Vagina (tissue), 2 donors: ENCODE measurements at places on chromosomes 6 and 20.

GRCh38 chr20:61497029-61497627 is 245.1 kb downstream of the CDH4 start:
- DNase-seq, result no peak

- no peak for DNase-seq
These were observed 245.3 kb downstream of the TBXT start for GRCh38 chr6:165922309-165922794.

DNA sequence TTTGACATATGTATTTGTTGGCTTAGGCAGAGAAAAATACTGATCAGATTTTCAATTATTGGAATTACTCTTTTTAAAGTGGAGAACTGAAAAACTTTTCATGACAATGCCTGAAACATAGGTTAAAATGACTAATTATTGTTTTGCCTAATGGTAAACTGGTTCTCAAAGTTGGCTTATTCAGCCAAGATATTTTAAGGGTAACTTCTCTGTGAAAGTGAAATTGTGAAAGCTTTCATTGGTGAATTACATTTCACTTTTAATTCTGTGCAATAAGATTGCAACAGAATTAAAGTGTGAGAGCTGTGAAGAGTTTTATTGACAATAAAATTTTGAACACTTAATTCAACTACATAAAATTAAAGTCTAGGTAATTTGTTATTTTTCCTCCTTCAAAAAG is 24.5 kb downstream of the KIAA0408 start:
- DNase-seq, result no peak

DNA sequence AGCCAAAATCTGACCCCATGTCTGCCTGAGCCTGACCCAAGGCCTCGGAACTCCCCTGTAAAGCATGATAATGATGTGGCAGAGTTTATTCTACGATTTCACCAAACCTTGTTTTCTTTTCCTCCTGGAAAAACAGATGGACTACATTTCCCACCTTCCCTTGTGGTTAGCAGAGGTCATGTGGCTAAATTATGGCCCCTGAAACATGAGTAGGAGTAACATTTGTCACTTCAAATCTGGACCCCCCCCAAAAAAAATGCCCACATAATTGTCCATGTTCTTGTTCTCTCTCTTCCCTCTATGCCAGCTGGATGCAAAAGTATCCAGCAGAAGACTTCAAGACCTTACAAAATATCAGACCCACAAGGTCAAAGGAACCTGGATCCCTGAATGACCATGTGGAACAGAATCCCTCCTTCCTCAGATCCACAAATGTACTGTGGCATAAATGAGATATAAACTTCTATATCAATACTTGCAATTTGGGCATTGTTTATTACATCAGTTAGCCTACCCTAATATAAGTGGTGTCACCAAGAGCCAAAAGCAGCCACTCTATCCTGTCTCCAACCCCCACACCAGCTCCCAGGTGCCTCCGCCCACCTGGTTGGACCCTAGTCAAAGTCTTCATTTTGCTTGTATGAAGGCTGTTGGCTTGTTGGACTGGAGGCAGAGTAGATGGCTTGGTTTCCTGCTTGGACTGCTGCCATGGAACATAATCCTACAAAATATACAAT is 1.4 kb downstream of the C20orf96 start:
- DNase-seq, result no peak

DNA sequence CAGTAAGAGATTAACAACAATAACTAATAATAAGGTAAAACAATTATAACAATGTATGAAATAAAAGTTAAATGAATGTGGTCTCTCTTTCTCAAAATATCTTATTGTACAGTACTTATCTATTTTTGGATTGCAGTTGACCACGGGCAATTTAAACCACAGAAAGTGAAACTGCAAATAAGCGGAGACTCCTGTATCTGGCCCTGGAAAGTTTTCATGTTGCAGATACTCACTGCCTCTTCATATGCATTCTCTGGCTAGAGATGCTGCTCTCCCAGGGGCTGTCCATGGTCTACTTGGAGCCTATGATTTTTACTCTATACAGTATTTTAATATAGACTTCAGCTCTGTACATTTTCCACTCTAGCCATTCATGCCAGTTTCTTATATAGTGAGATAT is 230.8 kb downstream of the FUT9 start:
- DNase-seq, result no peak

- DNase-seq, result no peak
These were observed 166.6 kb upstream of the MARCKS start for GRCh38 chr6:113690281-113691259.

GRCh38 chr20:15992564-15992963 is 580.7 kb downstream of the KIF16B start:
- no peak for DNase-seq

DNA sequence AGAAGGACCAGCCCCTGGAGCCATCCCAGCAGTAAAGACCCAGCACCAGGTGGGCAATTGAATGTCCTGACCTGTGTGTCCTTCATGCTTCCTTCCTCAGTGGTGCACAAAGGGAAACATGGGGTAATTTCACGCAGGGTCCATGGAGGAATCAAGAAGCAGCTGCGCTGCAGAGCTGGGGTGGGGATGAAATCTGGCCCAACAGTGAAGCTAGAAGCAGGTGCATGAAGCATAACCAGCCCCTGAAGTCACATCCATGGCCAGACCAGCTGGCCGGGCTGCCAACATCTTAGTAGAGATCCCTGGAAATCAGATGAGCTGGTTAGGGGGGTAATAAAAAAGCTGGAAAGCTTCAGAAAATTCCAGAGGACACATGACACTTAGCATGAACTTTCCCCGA is 646.7 kb upstream of the DEFB115 start:
- no peak for DNase-seq

DNA sequence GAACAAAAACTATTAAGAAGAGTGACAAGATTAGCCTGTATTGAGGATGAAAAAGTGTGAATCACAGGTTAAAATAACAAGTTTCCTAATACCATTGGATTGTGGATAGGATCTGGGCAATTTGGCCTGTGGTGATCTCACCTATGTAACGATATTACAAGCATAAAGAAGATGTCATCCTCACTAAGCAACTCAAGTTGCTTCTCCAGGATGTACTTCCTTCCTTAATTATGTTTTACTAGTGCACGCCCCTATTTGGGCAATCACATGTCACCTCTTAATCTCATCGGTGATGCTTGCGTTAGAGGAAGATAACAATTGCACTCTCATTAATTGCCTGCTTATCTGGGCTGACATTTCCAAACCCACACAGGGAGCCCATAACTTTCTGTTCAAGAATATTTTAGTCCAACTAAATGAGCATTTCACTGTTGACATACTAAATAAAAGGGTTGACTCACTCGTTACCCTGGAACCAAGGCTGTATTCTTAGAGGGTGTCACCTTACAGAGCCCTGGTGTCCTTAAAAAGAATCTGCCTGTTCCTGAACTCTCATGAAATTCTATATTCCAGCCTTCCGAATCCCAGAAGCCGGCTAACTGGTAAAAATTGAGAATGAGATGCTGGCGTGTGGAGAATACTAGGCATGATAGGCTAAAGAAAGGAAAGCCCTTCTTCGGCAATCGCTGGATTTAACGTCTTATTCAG is 88.2 kb upstream of the ATXN1 start:
- no peak for DNase-seq

- no peak for DNase-seq
These were observed 694 bp upstream of the FAM120B start for GRCh38 chr6:170305805-170306323.

- no peak for DNase-seq
These were observed 813.4 kb downstream of the MAFB start for GRCh38 chr20:39875492-39876110.

DNA sequence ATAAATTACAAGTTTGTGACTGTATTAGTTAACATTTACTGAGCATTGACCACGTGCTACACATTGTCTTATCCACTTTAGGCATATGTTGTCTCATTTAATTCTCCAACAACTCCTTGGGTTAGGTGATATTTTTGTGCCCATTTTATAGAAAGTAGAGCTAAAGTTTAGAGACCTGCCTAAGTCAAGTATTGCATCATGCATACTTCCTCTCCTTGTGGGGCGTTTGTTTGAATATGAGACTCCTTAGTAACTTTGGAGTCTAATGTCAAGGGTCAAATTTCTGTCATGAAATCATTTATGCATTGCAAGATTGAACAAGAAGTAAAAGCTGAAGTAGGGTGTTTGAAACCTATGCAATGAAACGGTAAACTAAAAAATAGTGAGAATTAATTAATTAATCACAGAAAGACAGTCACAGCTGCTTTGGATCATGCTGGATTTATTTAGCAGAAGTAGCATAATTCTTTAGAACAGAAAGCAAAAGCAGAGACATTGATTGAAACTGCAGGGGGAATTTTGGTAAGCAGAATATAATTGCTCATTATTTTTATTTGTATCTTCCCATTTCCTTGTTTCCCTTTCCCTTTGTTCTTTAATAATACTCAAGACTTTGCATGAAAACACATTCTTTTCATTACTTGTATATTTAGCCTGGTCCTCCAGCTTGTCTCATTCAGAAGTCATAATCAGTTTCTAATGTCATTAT is 1374.4 kb upstream of the GJE1 start:
- no peak for DNase-seq

GRCh38 chr20:50664254-50664653 is 27.1 kb downstream of the RIPOR3 start:
- no peak for DNase-seq

- DNase-seq, result no peak
These were observed 135.5 kb upstream of the AGPAT4 start for GRCh38 chr6:161409353-161409752.

DNA sequence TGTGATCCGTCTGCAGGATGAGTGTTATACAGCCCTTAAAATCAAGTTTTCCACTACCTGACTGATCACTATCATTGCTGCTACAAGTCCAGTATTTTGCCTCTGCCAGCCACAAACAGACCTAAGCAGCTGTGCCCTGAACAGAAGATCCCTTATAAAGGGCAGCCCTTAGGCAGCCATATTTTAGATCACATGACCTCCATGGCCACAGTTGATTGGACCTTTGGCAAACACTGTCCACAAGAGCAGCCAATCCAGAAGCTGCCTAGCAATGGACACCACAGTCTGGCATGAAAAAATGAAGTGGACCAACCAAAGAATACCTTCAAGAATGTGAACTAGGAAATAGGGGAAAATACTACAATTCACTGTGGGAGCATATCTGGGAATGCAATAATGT is 50.8 kb downstream of the MC3R start:
- no peak for DNase-seq

GRCh38 chr6:154345811-154346210 is 10.8 kb downstream of the IPCEF1 start:
- DNase-seq, result no peak

DNA sequence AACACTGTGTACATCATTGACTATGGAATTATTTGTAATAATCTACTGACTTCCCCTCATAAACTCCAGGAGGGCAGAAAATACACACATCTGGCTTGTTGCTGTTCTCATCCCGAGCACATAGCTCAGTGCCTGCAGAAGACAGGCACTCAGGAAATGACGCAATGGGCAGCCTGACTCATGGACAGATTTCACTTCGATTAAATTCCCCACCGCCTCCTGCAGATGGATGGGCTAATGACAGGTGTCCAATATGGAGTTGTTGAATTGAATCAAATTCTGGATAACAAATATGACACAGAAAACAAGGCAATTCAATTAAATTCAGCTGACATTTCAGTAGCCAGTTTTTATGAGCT is 9.1 kb downstream of the ANKRD60 start:
- DNase-seq, result no peak

- no peak for DNase-seq
These were observed 311.2 kb upstream of the OPRM1 start for GRCh38 chr6:153727885-153728284.

GRCh38 chr20:58461104-58461503 is 54.1 kb downstream of the APCDD1L start:
- DNase-seq, result no peak

GRCh38 chr6:156884306-156884705 is 107.1 kb downstream of the ARID1B start:
- DNase-seq, result no peak

DNA sequence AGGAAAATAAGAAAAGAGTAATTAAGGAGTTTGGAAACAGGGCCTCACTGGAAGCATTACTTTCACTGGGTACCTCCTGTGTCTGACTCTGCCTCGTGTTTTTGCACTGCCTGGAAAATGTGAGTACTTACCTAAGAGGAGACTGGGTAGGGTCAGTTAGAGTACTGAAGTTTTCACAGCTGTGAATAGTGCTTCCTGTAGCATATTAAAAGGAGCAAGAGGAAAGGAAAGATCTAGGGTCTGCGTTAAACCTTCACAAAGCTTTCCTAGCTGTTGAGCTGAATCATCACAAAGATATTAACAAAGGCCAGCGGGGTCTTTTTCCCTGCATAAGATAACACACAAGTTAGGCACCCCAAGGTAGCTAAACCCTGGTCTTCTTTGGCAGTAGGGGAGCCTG is 82.3 kb downstream of the MLIP start:
- no peak for DNase-seq

- no peak for DNase-seq
These were observed 38.7 kb downstream of the UQCC2 start for GRCh38 chr6:33672808-33673207.

GRCh38 chr20:51014797-51015722 is 7.8 kb downstream of the KCNG1 start:
- no peak for DNase-seq

GRCh38 chr6:13076575-13076974 is 251.8 kb downstream of the TBC1D7 start:
- no peak for DNase-seq

GRCh38 chr6:101011186-101011585 is 130.1 kb upstream of the ASCC3 start:
- DNase-seq, result no peak

GRCh38 chr20:39075731-39076130 is 113.6 kb downstream of the DHX35 start:
- no peak for DNase-seq

DNA sequence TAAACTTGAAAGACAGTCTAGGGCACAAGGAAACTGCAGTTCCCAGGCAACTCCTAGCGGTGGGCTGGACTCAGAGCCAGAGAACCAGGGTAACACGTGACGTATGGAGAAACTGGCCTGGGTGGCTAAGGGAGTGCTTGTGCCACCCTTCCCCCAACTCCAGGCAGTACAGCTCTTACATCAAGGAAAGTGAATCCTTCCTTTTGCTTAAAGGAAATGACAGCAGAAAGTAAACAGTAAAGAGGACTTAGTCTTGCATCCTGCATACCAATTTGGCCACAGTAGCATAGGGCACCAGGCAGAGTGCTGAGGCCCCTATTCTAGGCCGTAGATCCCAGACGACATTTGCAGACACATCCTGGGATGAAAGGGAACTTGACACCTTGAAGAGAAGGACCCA is 322.8 kb downstream of the CD109 start:
- no peak for DNase-seq

- no peak for DNase-seq
These were observed 147.9 kb upstream of the TOP1 start for GRCh38 chr20:40880729-40881109.

- DNase-seq, result no peak
These were observed 396.0 kb downstream of the TBC1D32 start for GRCh38 chr6:120938164-120938875.

GRCh38 chr6:67880939-67881705 is 754.0 kb upstream of the ADGRB3 start:
- no peak for DNase-seq

- DNase-seq, result no peak
These were observed 659.4 kb downstream of the TENT5A start for GRCh38 chr6:81093051-81093450.

- no peak for DNase-seq
These were observed 292.1 kb downstream of the QKI start for GRCh38 chr6:163706500-163707087.

GRCh38 chr20:6829510-6830116 is 62.1 kb downstream of the BMP2 start:
- no peak for DNase-seq
